ENCODE measurements at places on chromosomes 16 and 17.
A peak's percentile ranks its signal among the peaks of the same experiment; 100 is the strongest.

- no peak for DNase-seq
Observed at GRCh38 chr16:70157477-70158260, 15.9 kb upstream of the CLEC18C start.

GRCh38 chr16:4607841-4608703 lies 6.6 kb downstream of the UBALD1 start:
- DNase-seq = no peak

GRCh38 chr16:84881702-84882521 lies 62.1 kb downstream of the CRISPLD2 start:
- peak; percentile 75 for DNase-seq

DNA sequence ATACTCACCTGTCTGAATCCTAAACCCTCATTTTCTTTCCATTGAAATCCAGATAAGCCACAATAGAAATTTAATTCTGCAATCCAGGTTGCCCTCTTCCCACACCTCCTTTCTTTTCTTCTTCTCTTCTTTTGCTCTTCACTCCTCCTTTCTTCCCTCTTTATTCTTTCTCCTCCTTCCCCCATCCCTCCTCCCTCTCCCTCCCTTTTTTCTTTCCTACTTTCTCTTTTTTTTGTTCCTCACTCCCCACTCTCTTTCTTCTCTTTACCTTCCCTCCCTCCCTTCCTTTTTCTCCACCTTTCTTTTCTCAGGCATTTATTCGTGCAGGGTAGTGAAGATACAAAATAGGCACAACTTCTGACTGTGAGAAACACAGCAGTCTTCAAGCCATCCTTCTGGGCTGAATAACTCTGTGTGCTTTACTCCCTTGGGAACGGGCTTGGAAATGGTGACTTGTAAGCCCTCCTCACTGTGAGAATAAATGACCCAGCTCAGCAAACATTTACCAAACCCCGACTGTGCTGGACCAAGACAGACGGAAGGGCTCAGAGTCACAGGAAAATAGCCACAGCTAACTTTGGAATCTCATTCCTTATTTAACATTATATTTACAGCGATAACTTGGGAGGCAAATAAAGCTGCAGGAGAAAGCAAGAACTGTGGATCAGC lies 140.8 kb downstream of the HAPSTR1 start:
- no peak for DNase-seq

DNA sequence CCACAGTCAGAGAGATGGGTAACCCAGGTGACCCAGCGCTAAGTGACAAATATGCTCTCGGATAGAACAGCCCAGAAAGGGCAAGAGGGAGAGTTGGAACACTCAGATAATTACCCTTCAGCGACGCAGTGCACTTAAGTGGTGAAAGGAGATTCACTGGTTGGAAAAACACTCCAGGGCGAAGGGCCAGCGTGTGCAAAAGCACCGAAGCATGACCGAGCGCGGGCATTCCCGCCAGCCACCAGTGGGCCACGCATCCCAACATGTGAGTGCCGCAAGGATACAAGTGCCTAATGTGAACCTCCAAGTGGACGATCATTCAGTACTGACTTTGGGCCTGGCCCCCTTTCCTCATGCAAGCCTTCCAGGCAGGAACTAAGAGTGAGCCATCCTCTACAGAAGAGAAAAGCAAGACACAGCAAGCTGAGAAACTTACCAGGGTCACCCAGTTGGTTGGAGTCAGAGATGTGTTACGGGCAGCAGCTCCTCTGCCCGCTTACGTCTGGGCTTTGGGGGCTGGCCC lies 258.4 kb downstream of the C16orf95 start:
- DNase-seq = no peak

DNA sequence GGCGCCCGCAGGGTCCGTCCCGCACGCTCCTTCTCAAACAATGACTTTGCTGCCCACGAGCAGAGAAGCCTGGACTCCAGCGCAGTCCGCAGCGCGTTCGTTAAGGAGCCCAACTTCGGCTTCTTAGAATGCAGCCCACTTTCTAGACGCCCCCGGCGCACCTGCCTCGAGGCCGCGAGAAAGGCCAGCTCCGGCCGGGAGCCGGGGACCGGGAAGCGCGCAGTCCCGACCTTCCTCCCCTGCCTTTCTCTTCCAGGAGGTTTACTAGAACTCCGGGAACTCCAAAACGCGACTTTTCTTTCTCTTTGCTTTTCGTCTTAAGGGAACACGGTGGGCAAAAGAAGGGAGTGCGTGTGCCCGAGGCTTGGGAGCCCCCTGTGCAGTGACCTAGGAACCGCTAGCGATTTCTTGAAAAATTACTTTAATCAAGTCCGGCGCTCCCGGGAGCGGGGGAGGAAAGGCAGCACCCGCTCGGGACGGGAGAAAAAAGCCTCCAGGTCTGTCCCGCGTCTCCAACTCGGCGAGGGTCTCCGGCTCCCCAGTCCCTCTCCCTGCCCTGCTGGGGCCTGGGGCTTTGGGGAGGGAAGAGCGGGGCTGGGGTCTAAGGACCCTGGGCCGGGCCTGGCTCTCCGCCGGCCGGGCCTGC lies 2.6 kb downstream of the HNF1B start:
- DNase-seq = no peak

- no peak for DNase-seq
Observed at GRCh38 chr17:81285179-81285878, 9.8 kb downstream of the SLC38A10 start.

GRCh38 chr16:21088143-21088542 lies 62.5 kb downstream of the DNAH3 start:
- no peak for DNase-seq

DNA sequence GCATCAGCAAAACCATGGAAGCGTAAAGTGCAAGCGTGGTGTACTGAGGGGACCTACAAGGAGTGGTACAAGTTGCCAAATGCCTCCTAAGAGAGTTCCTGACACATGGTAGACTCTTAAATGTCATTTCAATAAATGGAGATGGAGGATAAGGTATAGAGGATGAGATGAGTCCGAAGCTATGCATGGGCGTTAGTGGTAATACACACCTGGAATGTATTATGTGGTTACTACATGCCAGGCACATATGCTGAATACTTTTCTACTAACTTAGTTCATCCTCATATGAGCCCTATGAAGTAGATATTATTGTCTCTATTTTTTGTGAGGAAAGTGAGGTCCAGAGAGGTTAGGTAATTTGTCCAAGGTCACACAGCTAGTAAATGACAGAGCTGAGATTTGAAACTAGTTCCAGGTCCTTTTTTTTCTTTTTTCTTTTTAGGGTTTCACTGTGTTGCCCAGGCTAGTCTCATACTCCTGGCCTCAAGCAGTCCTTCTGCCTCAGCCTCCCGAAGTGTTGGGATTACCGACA lies 15.5 kb downstream of the YPEL2 start:
- no peak for DNase-seq

- no peak for DNase-seq
Observed at GRCh38 chr17:49267912-49268311, 37.3 kb upstream of the PHOSPHO1 start.

DNA sequence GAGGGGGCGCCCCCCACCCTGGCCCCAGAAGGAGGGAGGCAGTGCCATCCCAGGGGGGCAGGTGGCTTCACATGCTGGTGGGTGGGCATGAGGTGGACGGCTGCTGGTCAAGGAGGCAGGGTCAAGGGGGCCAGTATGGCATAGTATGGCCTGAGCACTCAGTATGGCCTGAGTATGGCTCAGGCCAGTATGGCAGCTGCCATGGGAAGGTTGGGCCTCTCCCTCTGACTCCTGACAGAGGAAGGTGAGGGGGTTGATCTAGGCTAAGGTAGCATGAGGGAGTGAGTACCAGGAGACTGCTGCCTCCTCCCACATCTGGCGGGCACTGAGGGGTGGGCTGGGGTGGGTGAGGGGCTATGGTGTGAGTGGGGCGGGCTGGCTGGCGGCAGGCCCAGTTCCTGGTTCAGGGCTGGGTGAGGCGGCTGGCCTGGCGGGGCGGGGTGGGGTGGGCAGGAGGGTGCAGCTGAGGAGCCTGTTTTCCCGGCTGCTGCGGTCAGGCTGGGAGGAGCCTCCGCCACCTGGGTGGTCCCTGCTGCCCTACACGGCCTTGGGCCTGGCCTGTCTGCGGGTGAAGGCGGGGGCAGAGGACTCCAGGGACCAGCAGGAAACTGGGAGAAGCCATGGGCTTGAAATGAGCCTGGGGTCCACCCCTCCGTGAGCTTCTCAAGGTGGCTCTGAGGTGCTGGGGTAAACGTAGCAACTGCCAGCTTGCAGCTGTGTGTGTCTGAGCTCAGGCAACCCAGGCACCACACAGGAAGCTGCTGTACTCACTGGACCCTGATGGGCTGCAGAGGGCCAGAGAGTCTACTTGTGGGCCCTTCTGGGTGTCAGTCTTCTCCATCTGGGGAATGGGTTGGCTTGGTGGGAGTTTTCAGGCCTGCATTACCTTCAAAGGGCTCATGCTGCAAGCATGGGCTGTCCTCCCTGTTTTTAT lies 57.0 kb downstream of the RAI1 start:
- DNase-seq = no peak

DNA sequence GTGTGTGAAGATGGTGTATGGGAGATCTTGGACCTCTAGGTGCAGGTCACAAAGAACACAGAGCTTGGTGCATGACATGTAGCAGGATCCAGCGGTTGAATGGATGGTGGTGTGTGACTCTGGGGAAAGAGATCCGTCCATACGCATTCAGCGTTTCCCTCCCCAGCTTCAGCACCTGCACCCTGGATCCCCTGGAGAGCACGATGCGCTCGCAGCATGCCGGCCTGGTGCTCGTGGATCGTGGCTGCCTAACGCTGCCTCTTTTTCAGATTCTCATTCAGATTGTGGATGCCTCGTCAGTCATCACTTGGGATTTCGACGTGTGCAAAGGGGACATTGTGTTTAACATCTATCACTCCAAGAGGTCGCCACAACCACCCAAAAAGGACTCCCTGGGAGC lies 70.9 kb downstream of the SEC14L1 start:
- no peak for DNase-seq

DNA sequence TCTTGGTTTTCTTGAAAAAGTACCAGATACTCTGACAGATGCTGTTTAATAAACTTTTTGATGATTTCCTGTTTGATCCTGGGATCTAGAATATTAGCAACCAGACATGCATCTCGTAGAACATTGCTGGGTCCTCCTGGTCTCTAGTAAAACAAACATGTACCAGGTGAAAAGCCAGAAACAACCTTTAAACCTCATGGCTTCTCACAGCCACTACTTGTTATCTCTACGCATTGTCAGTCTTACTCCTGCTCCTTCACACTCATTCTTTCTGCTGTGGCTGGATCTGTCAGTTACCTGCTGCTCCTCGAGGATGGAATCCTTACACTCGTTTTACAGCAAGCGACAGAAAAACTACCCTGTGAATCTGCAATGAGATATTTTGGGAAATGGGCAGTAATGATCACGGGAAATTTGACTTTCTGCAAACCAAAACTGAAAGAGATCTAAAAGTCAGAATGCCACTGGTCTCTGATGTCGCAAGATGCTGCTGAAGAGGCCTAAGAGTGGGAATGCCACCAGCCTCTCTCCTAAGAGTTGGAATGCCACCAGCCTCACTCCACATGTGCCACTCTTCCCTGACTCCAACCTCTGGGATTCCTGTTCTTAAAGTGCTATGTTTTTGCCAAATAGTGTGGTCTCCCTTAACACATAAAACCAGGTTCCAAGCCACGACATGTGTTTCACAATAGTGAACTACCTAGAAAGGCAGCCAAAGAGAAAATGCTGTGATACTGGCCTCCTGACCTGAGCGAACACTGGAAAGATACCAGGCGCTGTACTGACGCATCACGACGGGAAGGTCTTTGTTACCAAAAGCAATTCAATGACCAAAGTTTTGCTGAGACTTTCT lies 86.3 kb downstream of the VPS53 start:
- no peak for DNase-seq

- no peak for DNase-seq
Observed at GRCh38 chr16:63876103-63876502, 1245.8 kb downstream of the CDH11 start.

- DNase-seq = no peak
Observed at GRCh38 chr16:86490859-86491639, 19.3 kb upstream of the FOXF1 start.

DNA sequence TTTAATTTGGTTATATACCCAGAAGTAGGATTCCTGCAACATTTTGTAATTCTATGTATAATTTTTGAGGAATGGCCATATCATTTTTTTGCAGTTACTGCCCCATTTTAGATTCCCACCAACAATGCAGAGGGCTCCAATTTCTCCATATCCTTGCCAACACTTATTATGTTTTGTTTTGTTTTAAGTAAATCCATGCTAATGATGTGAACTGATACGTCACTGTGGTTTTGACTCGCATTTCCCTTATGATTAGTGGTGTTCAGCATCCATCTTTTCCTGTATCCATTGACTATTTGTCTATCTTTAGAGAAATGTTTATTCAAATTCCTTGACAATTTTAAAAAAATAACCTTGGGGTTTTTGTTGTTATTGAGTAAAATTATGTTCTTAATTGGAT lies 826.4 kb downstream of the CDH11 start:
- DNase-seq = no peak

- no peak for DNase-seq
Observed at GRCh38 chr17:41592601-41593305, 6.1 kb upstream of the KRT14 start.

- no peak for DNase-seq
Observed at GRCh38 chr17:7626307-7626706, 1.3 kb downstream of the SAT2 start.

GRCh38 chr16:78325468-78326352 lies 226.3 kb downstream of the WWOX start:
- no peak for DNase-seq

GRCh38 chr16:85615014-85615851 lies 2.1 kb downstream of the GSE1 start:
- DNase-seq = no peak

GRCh38 chr16:85202631-85203461 lies 90.6 kb upstream of the CIBAR2 start:
- DNase-seq = no peak

- DNase-seq = peak; percentile 26
Observed at GRCh38 chr16:10744370-10745030, 858 bp downstream of the NUBP1 start.

DNA sequence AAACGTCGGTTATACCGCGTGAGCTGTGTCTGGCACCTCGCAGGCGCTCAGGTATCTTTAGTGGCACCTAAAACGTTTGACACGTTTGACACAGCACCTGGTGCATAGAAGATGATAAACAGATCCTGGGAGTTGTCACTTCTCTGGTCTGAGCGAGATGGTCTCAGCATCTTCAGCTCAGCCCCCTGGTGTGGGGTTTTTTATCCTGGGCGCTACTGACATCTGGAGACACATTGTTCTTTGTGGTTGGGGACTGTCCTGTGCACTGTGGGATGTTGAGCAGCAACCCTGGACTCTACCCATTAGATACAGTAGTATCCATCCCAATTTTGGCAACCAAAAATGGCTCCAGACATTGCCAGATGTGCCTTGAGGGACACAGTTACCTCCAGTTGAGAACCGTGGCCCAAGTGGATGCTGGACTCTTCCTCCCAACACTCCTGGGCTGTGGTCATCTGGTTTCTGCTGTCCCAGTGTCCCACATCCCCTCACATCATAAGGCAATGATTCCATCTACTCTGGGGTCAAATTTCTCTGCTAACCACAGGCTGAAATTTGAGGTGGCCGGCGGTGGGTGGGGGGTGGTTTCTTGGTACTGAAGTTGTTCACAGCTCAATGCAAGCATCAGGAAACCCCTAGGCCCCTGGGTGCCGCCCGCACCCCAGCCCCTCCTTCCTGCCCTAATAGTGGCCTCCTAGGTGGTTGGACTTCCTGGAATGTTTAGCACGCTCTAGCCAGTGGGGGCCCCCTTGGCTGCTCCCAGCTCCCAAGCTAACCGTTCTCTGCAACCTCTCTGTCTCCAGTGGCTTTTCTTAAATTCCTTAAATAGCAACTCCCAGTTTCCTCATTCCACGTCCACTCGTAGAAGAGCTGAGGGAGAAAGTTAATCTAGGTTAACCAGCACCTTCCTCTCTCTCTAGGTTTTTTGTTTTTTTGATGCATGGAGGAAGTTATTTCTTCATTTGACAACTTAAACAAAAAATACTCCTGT lies 124.8 kb downstream of the ABCC1 start:
- DNase-seq = peak; percentile 36
